ENCODE measurements at places on chromosomes 2 and 18.
A peak's percentile ranks its signal among the peaks of the same experiment; 100 is the strongest.

DNA sequence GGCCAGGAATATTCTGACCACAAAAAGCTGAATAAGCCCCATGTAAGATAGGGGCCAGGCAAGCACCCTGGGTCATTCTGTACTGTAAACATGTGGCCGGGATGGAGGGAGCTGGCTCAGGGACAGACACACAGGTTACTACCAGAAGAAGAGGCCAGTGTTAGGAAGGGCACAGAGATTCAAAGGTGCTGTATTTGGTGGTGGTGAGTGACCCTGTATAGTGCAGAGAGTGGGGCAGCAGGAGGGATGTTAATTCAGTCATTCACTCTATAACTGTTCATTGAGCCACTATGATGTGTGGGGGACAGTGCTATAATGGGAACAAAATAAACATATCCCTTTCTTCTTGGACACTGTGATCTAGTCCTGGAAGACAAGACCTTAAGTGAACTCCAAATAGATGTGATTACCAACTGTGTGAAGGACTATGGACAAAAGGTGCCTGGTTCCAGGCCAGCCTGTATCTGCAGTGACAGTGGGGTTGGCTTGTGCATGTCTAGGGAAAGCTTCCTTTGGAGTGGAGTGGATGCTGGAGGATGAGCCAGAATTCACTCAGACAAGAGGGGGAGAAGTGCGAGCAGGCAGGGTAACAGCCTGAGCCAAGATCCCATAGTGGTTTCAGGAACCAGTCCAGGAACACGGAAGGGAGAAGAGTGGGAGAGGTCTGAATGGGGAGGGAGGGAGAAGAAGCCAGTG lies 8.3 kb downstream of the MOCOS start:
- no peak for DNase-seq

DNA sequence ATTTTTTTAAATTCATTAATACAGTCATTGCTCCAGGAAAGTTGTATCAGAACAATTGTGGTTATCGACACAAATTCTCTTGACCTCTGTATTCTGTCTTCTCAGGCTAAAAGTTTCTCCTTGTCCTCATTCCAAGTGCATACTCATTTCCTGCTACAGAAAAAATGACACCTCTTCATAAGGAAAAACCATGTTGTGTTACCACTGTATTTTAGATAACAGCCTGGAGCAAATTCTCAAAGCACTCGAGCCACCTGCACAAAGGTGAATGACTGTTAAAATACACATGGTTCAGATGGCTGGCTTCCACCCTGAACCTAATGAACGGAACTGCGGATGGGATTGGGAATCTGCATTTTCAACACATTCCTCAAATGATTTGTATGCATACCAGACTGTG lies 586.5 kb downstream of the EPHA4 start:
- no peak for DNase-seq

- no peak for DNase-seq
Observed at GRCh38 chr2:178452334-178452733, 1.2 kb downstream of the PJVK start.

GRCh38 chr2:39437522-39438296 lies 624 bp upstream of the MAP4K3 start:
- DNase-seq: no peak

GRCh38 chr2:151120011-151120410 lies 141.7 kb downstream of the RBM43 start:
- no peak for DNase-seq

GRCh38 chr2:134783912-134784311 lies 54.5 kb upstream of the ACMSD start:
- DNase-seq: no peak

DNA sequence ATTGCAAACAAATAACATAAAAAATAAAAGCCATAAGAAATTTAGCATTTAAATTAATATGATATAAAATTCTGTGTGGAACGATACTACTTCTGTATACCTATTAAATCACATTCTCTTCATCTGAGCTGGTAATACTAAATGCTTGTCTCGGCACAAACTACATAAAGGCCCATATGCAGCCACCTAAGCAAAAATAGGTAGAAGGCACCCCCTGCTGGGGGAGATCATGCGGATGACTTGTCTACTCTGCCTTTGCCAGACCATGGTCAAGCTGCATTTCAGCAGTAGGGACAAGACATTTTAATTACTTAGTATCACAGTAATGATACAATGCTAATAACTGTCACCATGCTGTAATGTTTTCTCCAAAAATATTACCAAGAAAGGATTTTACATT lies 108.0 kb downstream of the CDH19 start:
- peak; percentile 29 for DNase-seq

GRCh38 chr2:105822186-105822585 lies 77.5 kb downstream of the NCK2 start:
- DNase-seq: no peak

DNA sequence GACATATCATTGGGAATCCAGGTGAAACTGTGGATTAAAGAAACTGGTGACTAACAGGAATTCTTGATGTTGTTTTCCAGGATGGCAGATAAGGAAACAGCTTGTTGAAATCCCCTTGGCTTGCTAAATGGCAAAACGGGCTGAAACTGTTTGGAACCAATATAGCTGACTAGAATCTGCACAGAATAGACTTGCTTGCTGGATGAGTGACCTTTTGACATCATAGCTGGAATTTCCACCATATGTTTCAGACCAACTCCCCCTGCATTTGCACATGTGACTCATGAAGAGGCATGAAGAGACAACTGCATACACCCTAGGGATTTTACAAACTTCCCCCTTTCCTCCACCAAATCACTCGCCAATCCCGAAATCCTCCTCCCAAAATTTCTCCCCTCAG lies 87.7 kb upstream of the LYPD1 start:
- peak; percentile 74 for DNase-seq

DNA sequence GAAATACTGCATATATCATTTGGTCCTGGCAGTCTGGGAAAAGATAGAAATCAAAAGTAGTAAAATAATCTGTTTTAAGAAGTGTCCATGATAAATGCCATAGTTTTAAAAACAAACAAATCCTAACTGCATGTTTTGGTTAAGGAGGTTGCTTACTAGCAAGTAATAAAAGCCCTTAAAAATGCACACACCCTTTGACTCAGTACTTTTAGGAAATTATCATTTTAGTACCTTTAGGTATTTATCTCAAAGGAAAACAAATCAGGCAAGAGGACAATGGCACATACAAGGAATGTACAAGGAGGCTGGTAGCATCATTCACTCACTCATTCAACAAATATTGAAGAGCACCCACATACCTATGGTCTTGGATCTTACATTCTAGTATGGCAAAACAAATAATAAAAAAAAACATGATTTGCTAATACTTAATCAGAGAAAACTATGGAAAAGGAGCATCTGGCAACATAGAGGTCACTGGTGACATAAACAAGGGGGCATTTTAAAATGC lies 67.6 kb downstream of the OLA1 start:
- DNase-seq: no peak

DNA sequence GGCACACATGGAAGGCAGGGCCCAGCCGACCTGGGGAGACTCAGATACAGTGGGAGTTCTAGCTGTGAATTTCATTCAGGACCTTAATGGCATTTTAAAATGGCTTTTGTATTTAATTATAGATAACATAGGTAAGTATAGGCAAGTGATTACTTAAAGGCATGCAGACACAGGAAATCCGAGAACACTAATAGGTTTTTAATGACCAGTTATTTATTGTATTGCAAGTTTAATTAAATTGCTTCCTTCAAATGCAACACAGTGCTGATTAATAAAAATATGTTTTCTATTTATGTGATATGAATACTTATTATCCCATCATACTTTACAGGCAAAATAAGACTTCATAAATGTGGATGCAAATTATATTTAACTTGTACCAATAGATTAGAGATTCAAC lies 19.7 kb upstream of the SH3RF3 start:
- DNase-seq: no peak

- DNase-seq: no peak
Observed at GRCh38 chr18:13178197-13178596, 40.4 kb upstream of the LDLRAD4 start.

GRCh38 chr2:201904538-201905420 lies 98.4 kb downstream of the CDK15 start:
- DNase-seq: peak; percentile 61

- peak; percentile 56 for DNase-seq
Observed at GRCh38 chr18:31679133-31679742, 5.1 kb downstream of the B4GALT6 start.

DNA sequence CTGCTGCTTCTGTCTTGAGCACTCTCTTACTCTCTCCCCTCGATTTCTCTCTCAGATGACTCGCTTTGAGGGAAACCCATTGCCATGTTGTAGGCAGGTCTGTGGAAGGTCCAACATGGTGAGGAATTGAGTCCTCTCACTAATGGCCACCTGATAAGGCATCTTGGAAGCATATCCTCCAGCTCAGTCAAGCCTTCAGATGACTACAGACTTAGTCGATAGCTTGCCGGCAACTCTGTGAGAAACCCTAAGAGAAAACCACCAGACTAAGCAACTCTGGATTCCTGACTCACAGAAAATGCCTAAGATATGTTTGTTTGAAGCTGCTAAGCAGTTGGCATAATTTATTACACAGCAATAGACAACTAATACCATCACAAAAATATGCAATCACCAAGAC lies 51.2 kb downstream of the WDR75 start:
- peak; percentile 26 for DNase-seq

GRCh38 chr2:239537633-239538356 lies 137.0 kb upstream of the HDAC4 start:
- DNase-seq: no peak

DNA sequence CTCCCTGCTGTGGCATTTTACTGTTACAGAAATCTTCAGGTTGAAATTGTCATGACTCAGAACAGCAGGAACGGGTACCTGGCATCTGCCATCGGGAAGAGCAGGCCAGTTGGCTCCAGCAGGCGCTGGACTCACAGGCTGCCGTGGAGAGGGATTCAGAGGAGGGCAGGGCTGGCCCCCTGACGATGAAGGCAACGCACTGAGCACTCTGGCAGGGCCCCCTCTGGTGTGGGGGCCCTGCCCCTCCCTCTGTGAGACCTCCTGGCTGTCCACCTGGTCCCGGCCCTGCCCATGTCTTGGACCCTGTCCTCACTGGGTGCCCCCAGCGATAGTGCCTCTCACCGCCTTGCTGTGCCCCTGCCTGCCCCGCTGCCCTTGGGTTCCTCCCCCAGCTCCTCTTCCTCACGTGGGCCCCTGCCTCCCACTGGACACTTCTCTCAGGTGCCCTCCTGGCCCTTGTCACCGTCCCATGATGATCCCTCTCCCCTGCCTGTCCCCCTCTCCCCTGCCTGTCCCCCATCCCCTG lies 23.3 kb upstream of the ALLC start:
- DNase-seq: no peak
